ENCODE measurements at places on chromosomes 2 and 18.

DNA sequence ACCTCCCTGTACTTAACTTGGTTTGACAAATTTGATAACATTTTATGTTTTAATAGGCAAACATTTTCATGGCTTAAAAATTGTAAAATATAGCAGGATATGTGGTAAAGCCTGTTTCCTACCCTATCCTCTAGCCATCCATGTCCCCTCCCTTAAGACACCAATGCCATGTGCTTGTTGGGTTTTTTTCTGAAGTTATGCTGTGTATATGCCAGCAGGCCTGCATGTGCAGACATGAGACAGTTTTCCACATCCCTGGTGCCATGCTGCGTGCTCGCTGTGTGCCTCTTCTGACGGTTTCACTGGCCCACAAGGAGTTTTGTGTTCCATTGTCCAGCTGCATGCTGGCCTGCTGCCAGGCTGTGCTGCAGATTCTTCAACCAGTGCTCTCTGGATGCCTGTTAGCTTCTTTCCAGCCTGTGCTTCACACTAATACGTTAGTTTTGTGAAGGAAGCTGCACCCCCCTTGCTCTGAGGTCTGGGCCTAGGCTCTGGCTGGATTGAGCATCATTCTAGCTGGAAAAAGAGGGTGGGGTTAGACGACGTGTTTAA is 16.9 kb downstream of the INPP4A start:
- DNase-seq, result no peak

DNA sequence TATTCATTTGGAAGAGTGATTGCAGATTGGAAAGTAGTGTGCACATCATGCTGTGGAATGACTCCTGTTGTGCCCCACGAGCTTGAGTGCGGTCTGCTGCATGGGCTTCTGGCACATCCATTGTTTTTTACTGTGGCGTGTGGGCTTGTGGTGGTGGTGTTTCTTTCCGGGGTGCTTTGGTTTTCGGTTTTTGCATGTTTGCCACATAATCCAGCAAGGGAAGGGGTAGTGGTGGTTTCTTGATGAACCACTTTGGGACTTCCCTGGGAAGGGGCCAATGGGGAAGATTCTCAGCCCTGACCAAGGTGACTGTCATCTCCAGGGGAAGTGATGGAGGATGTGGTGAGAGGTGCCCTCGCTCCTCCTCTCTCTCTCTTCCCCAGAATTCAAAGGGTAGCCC is 57.0 kb downstream of the COA5 start:
- peak; percentile 33 for DNase-seq

DNA sequence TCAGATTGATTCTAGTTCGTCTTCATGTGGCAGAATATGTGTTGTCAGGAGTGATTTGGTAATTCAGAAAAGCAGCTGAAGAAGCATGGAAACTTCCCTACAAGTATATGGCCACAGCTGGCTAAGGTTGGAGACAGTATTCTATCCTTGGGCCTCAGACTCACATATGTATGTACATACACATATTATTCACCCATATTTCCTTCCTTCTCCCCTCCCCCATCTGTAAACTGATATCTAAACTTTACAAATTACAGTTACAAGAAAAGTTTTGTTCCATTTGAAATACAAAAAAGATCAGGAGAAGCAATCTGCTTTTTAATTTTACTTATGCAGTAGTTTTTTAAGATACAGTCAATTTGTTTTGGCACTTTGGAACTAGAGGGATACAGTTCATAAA is 3.1 kb downstream of the SP3 start:
- no peak for DNase-seq

DNA sequence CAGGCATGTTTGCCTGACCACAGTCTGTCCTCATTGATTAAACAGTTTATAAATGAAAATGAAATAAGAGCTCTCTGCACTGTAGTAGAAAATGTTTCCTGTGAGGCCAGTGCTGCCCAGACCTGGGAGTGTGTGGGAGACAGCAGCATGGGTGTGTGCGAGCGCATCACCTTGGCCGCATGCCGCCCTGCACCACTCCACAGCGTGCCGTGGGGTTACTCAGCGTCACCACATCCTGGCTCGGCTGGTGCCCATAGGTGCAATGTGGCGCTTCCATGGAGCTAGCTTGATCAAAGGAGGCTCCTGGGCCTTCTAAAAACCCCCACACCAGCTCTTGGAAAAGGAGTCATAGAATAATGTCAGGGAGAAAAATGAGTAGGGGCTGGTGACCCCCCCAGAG is 76.0 kb upstream of the EPC2 start:
- no peak for DNase-seq

DNA sequence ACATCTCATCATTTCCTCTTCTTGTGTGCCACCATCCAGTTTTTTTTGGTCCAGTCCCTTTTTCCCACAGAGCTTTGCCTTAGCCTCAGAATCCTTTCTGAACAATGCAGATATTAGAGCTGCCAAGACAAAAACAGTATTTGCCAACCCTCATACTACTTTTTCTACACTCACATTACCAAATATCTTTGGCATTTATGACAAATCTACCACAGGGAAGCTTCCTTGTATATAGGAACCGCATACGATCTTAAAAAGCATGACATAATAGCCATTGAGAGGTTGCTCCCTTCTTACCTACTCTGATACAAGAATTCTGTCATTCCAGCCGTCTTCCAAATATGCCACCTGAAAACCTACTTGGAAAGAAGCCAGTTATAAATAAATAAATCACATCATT is 9.4 kb downstream of the ZNF24 start:
- no peak for DNase-seq

DNA sequence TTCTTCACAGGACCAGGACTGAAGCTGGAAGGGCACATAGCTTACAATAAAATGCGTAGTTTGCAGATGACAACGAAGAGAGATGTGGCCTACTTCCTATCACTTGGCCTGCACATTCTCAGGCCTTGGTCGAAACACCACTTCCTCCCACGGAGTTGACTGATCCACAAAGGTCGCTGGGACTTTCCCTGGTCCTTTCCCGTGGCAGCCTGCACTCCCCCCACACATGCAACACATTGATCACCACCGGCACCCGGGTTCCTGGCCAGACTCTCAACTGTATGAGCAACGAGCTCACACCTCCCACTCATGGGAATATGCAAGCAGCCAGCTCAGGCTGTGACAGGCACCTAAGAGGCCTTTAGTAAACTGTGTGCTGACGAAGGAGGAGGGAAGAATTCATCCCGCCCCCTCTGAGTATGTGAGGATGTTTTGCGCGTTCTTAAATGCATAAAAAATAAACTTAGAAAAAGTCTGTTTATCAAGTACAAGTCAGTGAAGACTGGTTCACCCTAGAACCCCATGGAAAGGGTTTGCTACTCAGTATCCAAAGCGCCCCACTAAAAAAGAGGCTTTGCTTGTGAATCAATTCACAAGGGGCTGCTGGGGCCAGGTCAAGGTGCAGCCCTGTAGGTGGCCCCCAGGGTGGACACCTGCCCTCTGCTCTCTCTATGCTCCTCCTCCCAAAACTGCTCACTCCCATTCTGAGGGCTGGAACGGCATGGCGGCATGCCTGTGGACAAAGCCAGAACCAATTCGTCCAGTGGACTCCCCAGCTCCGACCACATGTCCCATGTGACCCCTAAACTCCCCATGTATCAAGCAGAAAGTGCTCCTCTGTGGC is 154.3 kb downstream of the EIPR1 start:
- peak; percentile 92 for DNase-seq

DNA sequence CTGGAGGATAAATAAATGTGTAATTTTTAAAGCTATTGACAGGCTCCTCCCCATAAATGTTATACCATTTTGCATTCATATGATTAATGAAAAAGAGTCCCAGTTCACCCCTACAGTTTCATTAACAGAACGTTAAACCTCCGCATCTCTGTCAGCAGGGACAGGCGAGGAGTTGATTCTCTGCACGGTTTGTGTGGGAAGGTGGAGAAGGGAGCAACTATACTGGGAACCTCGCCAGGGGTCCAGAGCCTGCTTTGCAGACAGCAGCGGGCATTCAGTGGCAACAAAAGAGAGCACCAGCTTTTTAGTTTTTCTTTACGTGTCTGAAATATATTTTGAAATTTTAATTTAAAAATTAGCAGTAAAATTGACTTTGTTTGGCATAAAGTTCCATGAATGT is 101.4 kb downstream of the FARSB start:
- no peak for DNase-seq

DNA sequence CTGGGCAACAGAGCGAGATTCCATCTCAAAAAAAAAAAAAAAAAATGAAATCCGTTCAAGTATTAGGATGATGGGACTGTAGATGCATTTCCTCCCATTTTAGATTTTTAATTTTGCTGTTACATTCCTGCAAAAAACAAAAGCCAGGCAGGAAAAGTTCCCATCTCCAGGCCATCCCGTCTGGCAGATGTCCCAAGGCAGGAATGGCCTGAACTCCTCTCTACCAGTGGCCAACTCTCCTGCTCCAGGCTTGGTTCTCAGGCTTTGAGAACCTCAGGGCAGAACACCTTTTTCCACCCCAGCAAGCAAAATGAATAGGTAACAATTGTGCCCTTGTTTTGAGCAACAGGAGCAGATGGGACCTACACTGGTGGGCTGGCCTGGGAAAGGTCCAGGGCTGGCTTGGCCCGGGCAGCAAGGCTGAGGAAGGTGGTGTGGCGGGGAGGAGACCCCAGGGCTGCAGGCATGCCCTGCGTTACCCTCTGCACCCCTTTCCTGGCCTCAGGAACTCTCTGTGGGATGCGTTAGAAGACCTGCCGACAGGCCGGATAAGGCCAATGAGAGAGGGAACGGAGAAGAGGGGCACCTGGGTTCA is 86.0 kb downstream of the FAM210A start:
- DNase-seq, result no peak

- DNase-seq, result no peak
Measured at GRCh38 chr2:223729781-223730180, 107.6 kb downstream of the AP1S3 start.

DNA sequence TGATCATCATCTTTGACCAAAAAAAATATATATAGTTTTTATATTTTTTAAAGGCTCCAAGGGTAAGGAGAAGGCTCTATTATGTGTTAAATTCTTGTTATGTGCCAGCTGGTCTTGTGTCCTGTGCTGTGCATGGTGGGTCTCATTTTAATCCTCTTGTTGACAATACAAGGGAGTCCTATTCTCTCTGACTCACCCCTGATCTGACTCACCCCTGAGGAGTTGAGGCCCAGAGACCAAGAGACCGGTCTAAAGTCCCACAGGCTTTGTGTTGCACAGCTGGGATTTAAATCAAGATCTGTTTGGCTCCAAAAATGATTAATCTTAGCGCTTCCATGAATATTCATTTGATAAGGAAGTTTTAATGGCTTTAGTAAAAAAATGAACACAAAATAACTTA is 25.7 kb downstream of the MC2R start:
- no peak for DNase-seq

DNA sequence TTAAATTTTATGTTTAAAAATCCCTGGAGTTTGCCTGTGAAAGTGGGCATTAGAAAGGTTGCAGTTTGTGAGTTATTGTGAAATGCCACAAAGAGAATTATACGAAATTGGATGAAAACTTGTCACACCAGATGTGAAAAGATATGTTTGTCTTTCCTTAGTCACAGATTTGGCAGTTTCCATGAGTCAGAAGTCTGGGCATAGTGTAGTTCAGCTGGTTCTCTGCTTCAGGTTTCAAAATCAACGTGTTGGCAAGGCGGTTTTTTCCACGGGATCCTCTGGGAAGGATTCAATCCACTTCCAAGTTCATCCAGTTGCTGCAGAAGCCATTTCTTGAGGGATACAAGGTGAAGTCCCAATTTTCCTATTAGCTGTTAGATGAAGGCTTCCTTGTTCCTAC is 658.0 kb upstream of the CDH2 start:
- no peak for DNase-seq

DNA sequence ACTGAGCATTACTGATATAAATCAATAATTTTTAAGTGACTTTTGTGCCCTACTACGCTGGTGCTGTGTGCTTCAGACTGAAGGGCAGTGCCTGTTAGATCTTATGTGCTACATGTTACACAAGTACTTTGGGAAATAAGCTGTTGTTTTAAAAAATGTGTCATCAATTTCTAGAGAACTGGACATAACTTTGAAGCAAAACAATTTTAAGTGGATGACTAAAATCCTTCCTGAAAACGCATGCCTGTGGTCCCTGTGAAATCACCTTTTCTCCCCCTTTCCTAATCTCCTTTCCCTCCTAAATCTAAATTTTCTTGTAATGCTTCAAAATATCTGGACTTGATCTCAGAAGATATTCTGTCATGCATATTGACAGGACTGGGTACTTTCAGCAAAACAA is 7.1 kb upstream of the IL1RL1 start:
- no peak for DNase-seq

DNA sequence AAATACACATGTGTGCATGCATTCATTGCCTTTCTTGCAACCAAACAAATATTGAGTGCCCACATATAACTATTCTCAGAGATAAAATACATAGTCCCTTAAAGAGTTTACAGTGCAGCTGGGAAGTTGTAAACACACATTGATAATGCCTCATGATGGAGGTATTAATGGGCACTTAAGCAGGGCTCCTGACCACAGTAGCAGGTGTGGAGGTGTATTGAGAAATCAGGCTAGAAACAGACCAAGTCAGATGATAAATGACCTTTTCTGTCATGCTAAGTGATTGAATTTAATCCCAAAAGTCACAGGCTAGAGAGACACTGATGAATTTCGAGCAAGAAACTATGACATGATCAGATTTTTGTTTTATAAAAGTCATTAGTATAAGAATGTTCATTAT is 157.7 kb downstream of the ZNF385B start:
- no peak for DNase-seq

GRCh38 chr2:220936641-220937197 is 635.4 kb downstream of the EPHA4 start:
- no peak for DNase-seq

DNA sequence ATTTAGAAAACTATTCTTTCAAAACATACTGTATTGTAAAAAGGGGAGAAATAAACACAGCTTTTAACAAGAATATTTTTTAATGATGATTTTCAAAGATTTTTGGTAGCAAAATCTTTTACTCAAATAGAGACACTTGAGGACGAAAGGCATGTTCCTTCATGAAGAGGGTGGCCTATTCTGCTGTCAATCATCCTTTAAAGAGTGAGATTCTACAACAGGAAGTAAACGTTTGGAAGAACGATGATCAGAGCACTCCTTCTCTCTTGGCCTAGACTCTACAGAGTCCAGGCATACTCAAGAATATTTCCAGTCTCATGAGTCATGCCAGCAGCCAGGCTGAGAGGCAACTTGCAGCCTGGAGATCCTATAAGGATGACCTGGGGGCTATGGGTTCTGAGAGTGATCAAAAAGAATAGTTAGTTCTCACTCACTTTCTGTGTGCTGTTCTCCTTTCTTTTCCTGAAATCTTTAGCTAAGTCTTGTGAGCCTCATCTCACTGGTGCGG is 62.4 kb upstream of the TCF4 start:
- DNase-seq, result no peak

- no peak for DNase-seq
Measured at GRCh38 chr2:167484875-167485274, 596.6 kb downstream of the XIRP2 start.

DNA sequence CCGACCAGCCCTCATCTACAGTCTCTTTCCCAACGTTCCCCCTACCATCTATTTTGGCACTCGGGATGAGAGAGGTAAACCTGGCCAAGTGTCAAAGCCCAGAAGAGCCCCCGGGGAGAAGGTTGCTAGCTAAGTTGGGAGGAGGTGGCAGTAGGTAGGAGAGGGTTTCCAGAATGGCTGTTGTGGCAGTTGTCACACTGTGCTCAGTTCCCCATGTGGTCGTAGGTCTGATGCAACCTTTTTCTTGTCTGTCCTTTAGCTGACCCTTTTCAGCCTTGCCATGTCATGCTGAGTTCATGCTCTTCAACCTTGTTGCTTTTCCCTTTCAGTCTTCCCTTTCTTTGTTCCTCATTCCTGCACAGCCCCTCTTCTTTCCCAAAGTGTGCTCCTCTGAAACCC is 34.5 kb downstream of the TTLL4 start:
- peak; percentile 17 for DNase-seq

Data from stimulated activated naive B cell treated with anti-CD40 and anti-IgM and Interleukin-4, amounts not matched to agents 10 μg/mL and 1 μg/mL and 100 μg/mL, for 72 hours (primary cell).